Thoracic aorta (tissue), 2 donors: ENCODE measurements at places on chromosomes 1 and 21. TPM values are rescaled to one million over a fixed set of nuclear protein-coding genes. Genes with fewer than 3 reads are reported as not detected.

The CHI3L1 gene
- 5.0 TPM for total RNA-seq

The XKR8 gene
- 6.8 TPM for total RNA-seq

The CDCP2 gene
- total RNA-seq, result not detected

The RSPO1 gene
- total RNA-seq, result 0.95 TPM

The SEMA6C gene
- total RNA-seq, result 6.3 TPM

The CA6 gene
- not detected for total RNA-seq

GRCh38 chr1:38989979-38990378 is 1.1 kb upstream of the AKIRIN1 start:
- H3K27ac ChIP-seq, result no peak overlapping the region
- DNase-seq, result no peak
- H3K4me1 ChIP-seq, result peaks cover 20% of the 10 kb centered on the region

DNA sequence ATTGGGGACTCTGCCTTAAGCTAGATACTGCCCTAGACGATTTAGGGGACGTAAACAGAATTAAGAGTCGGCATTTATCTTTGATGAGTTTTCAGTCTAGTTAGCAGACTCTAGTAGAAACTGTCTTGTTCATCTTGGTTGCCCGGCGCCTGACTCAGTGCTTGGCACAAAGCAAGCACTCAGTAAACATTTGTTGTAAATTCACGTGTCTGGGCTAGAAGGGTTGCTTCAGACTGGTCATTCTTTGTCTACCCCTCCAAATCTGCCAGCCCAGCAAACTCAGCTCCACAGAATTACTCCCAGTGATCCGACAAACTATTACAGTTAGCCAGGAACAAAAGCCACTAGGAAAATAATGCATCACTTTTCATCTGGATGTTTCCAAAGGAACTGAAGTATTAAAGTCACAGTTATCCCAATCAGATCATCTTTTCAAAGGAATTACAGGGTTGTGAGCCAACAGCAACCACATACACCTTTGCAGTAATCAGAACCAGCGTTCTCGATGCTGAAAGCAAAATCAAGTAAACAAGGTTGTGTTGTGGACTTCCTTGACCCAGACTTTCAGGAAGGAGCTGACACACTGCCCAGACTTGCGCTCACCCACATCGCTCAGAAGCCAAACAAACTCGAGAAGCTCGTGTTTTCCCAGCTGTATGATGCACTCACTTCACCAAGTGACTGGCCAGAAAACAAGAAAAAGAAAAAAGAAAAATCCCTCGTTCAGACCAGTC is 66.5 kb upstream of the GADD45A start:
- no peaks in the 10 kb centered on the region for H3K36me3 ChIP-seq
- H3K27me3 ChIP-seq, result no peaks in the 10 kb centered on the region

DNA sequence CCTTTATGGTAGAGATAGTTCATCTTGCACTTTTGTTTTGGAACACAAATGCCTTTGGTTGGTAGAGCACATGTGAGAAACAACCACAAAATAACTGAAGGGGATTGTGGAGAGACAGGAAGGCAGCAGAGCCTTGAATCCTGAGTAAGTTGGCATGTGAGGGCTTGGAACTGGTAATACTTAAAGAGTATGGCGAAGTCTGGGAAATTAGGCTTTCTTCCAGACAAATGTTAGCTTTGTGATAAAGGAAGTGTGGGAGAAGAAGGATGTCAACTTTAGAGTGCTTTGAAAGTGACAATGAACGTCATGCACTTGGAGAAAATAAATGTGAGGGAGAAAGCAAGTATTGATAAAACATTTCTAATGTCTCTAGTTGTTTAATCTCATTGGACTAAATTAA is 476.3 kb upstream of the ZRANB2 start:
- H3K27ac ChIP-seq, result no peak overlapping the region
- H3K4me3 ChIP-seq, result no peak overlapping the region
- no peaks in the 10 kb centered on the region for H3K36me3 ChIP-seq

- no peaks in the 10 kb centered on the region for H3K36me3 ChIP-seq
- no peak for DNase-seq
- H3K27me3 ChIP-seq, result no peaks in the 10 kb centered on the region
- H3K27ac ChIP-seq, result no peak overlapping the region
- H3K4me1 ChIP-seq, result no peaks in the 10 kb centered on the region
These were observed 411.3 kb downstream of the PTPRU start for GRCh38 chr1:29647581-29647980.

GRCh38 chr1:46364612-46365011 is 24.0 kb downstream of the NSUN4 start:
- no peaks in the 10 kb centered on the region for H3K4me1 ChIP-seq
- H3K36me3 ChIP-seq, result peaks cover 43% of the 10 kb centered on the region
- no peak overlapping the region for H3K27ac ChIP-seq

DNA sequence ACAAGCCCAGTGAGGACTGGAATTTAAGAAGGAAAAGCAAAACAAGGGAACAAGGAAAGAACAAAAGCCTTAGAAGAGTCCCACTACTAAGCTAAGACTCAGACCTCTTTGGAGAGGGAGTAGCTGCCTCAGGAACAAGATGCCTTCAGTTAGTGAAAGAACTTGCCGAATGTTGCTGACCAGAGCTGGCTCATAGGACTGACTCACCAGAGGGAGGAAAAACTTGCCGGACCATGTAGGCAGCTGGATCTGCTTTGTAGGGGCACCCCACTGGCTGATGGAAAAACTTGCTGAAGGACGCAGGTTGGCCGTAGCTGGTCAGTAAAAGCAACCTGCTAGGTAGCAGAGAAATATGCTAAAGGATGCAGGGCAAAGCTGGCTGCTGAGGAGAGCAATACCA is 15.3 kb upstream of the ZSWIM5 start:
- no peaks in the 10 kb centered on the region for H3K36me3 ChIP-seq
- H3K27me3 ChIP-seq, result no peaks in the 10 kb centered on the region
- H3K27ac ChIP-seq, result no peak overlapping the region
- no peak for DNase-seq
- H3K4me1 ChIP-seq, result no peaks in the 10 kb centered on the region

- H3K27me3 ChIP-seq, result no peaks in the 10 kb centered on the region
- DNase-seq, result no peak
- H3K27ac ChIP-seq, result no peak overlapping the region
- no peaks in the 10 kb centered on the region for H3K4me1 ChIP-seq
- H3K4me3 ChIP-seq, result no peak overlapping the region
These were observed 22.8 kb downstream of the LHX4 start for GRCh38 chr1:180252638-180253536.

- no peak for DNase-seq
- no peak overlapping the region for H3K4me3 ChIP-seq
- no peaks in the 10 kb centered on the region for H3K4me1 ChIP-seq
- no peaks in the 10 kb centered on the region for H3K36me3 ChIP-seq
- no peaks in the 10 kb centered on the region for H3K27me3 ChIP-seq
- H3K27ac ChIP-seq, result no peak overlapping the region
These were observed 22.9 kb downstream of the BCAS2 start for GRCh38 chr1:114558544-114558943.

- no peaks in the 10 kb centered on the region for H3K27me3 ChIP-seq
- no peak overlapping the region for H3K4me3 ChIP-seq
- H3K27ac ChIP-seq, result no peak overlapping the region
- no peaks in the 10 kb centered on the region for H3K36me3 ChIP-seq
- H3K4me1 ChIP-seq, result no peaks in the 10 kb centered on the region
These were observed 5.0 kb upstream of the RGS18 start for GRCh38 chr1:192153276-192153675.
